ENCODE measurements at places on chromosomes 6 and 20.

DNA sequence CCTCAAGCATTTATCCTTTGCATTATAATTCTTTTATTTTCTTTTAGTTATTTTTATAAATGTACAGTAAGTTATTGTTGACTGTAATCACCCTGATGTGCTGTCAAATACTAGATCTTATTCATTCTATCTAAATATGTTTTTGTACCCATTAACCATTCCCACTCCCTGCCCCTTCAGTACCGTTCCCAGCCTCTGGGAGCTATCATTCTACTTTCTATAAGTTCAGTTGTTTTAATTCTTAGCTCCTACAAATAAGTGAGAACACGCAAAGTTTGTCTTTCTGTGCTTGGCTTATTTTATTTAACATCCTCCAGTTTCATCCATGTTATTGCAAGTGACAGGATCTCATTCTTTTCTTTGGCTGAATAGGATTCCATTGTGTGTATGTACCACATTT, 12.5 kb upstream of the ERVFRD-1 start:
- DNase-seq: no peak

- peak; percentile 53 for DNase-seq
Measured at GRCh38 chr6:54267798-54268197, 40.4 kb upstream of the TINAG start.

- DNase-seq: no peak
Measured at GRCh38 chr6:23308166-23308565, 738.8 kb downstream of the HDGFL1 start.

GRCh38 chr6:148578489-148578814, 168.4 kb upstream of the UST start:
- no peak for DNase-seq

DNA sequence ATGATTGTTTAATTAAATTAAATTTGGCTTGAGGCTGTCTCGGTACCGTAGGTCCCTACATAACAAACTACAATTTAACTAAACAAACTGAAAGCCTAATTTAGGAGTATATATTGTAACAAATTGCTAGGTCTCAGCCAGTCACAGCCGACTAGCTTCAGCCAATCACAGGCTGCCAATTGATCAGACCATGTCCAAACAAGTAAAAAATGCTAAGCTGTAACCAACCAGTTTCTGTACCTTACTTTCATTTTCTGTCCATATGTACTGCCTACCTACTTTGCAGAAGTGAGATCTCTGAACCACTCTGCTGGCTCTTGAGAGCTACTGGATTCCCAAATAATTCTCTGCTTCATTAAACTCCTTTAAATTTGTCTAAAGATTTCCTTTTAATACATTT, 648.0 kb upstream of the GJE1 start:
- DNase-seq: no peak

GRCh38 chr20:35055445-35056276, 36.9 kb downstream of the TRPC4AP start:
- DNase-seq: no peak

DNA sequence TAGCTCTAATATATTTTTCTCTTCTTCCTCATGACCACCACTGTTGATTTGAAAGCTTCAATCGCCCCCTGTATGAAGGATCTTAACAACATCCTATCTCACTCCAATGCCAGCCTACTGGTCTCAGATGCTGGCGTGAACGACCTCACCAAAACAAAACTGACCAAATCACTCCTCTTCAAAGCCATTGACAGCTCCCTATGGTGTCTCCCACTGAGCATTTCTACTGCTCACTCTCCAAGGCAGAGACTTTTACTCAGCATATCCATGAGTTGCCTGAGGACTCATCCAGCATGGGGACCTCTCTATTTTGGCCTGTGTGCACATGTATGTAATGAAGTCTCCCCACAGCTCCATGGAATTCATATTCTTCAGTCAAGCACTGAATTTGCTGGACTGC, 520.4 kb downstream of the TFAP2B start:
- no peak for DNase-seq

DNA sequence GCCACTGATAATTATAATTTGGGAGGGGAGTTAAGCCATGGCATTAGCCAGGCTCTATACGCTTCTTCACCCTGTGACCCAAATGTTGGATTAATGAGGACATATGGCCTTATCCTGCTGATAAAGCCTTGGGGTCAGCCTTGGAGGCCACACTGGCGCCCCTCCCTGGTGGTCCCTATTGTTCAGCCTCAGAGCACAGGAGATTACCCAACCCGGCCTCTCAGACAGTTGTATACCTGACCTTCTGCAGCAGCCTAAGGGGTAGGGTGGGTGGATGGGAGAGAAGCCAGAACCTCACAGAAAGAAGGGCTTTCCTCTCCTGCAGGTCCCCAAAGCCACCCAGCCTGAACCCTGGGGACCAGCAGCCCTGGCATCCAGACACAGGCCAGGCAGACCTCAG, 76.8 kb downstream of the LINC00237 start:
- DNase-seq: no peak

- no peak for DNase-seq
Measured at GRCh38 chr20:44336725-44337380, at the start of gene R3HDML. R3HDML (plus strand) TSS chr20:44337043; CDS start chr20:44337158, 115 bp downstream.

DNA sequence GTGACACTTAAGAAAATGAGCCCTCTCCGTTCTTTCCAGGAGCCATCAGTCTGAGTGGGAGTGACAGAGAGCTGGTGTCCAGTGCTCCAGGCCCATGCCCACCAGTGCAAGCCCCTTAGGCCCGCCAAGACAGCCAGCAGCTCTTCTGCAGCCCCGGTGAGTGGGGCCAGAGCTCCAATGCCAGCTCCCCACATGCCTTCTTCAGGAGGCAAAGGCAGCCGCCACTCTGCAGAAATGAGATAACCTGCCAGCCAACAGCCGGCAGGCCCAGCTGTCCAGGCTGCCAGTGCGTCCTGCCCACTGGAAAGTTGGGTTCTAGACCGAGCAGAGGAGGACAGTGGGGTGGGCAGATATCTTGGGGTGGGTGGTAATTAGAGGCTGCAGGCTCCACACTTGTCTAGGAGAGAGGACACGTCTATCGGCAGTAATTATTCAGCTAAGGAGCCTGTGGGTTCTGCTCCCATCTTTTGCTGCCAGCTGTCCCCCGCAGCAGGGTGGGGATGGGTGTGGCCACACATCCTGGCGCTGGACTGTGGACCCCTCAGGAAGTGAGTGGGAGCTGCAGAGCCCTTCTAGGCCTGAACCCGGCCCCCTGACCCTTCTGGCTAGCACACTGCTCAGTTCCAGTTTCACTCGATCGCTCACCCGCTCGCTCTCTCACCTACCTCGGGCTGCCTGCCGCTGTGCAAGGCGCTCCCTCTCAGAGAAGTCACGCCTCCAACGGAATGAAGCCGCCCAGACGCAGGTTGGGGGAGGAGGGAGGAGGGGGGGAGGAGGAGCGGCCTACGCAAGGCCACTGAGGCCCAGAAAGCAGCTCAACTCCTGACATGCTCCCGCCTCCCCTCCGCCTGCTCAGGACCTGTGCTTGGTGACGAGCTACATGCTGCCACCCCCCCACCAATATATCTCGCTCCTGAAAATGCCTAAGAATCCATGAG, 3.6 kb downstream of the GRM4 start:
- peak; percentile 31 for DNase-seq

GRCh38 chr6:134896910-134897309, 53.0 kb downstream of the ALDH8A1 start:
- no peak for DNase-seq

GRCh38 chr6:119226089-119226488, 123.5 kb downstream of the MAN1A1 start:
- DNase-seq: no peak

GRCh38 chr20:64255361-64256281, at the start of gene PCMTD2:
PCMTD2 (plus strand) TSS chr20:64255748; CDS start chr20:64259966, 4,218 bp downstream.
- DNase-seq: peak; percentile 74

GRCh38 chr6:158605266-158605878, 39.2 kb downstream of the DYNLT1 start:
- DNase-seq: peak; percentile 59

- DNase-seq: no peak
Measured at GRCh38 chr6:125198398-125198937, 44.9 kb downstream of the TPD52L1 start.

DNA sequence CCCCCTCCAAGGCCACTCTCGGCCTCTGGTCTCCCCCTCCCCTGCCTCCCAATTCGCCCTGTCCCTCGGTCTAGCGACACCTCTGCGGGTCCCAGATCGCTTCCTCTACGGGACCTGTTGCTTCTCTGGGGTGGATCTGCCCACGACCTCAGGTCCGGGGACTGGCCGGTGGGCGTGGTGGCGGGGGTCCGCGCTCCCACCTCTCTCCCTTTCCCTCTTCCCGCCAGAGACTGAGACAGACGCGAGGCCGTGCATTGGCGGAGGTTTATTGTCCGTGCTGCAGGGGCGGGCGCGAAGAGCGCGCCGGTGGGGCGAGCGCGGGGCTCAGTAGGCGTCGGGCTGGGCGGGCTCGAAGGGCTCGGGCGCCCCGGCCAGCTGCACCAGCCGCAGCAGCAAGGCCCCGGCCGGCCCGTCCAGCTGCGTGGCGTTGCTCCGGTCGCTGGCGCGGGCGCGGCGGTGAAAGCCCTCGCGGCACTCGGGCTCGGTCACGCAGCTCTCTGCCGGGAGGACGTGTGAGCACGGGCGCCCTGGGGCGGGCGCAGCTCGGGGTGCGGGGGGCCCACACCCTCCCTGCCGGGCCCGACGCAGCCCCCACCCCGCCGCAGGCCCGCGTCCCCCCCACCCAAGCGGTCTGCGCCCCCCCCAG, 2.1 kb downstream of the AVP start:
- DNase-seq: no peak

- peak; percentile 60 for DNase-seq
Measured at GRCh38 chr20:33299111-33299603, 16.1 kb downstream of the BPIFB1 start.

DNA sequence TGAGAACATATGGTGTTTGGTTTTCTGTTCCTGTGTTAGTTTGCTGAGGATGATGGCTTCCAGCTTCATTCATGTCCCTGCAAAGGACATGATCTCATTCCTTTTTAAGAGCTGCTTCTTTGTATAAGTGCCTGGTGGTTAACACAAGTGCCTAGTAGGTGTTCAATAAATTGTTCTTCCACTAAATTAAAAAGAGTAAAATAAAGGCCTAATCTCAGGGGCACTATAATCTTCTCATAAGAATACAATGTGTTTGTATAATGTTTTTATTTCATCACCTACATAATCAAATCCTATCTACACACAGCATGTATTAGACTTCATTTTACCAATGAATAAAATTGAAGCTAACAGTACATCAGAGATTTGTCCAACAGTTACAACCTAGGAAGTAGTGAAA, 252.7 kb downstream of the KHDC1L start:
- no peak for DNase-seq

DNA sequence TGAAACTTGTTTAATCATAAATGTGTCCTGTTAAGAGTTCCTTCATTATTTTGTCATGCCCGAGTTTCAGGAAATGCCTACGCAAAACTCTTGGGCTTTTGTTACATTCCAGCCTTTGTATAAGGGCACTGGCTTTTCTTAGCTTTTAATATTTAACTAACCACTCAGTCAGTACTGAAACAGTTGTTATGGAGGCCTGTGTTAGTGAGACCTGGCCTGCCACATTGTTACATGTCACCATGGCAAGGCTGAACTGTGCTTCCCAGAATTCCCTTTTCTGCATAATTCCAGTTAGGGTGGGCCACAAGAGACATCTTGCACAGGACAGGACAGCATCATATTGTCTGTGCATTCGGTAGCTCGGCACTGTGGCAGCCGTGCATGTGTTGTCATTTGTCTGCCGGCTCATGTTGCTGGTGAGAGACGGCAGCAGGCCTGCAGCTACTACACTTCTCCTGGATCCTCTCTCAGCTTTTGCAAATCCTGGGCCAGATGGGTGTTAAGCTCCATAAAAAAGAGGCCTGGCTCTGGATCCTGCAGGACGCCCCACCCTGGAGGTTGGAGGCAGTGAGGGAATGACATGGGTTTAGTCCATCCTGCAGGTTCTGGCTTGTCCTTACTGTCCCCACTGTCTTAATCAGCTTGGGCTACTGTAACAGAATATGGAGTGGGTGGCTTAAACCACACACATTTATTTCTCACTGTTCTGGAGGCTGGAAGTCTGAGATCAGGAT, 128.8 kb upstream of the DTNBP1 start:
- no peak for DNase-seq

GRCh38 chr6:38688579-38689087, 14.3 kb downstream of the GLO1 start:
- DNase-seq: no peak
